Left kidney (tissue), 8 donors: ENCODE measurements at places on chromosomes 1 and 21.

DNA sequence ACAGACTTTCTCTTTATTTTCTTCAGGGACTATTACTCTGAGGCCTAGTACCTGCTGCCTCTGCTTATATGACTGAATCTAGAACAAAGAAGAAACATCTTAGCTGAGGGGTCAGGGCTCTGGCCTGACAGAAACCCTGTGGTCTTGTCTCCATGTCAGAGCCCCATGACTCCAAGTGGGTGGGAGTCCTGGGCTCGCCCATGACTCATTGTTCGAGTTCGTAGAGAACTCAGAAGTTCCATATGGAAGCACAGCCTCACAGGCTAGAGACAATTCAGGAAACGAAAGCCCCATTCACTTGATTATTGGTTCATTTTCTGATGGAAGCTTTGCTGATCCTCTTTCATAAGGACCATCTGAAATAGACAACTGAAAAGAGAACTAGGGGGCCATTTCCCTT is 73.2 kb downstream of the CD58 start:
- DNase-seq: no peak

- DNase-seq: no peak
Observed at GRCh38 chr1:31458287-31458896, 45.4 kb downstream of the SERINC2 start.

GRCh38 chr1:172832006-172832725 is 173.3 kb downstream of the FASLG start:
- DNase-seq: no peak

- no peak for DNase-seq
Observed at GRCh38 chr1:36406440-36406839, 8.7 kb upstream of the LSM10 start.

- no peak for DNase-seq
Observed at GRCh38 chr1:63690966-63691700, 82.7 kb upstream of the ROR1 start.

GRCh38 chr1:81237473-81238089 is 563.2 kb upstream of the ADGRL2 start:
- peak; percentile 44 for DNase-seq
